ENCODE measurements at places on chromosomes 11 and 22. TPM values are rescaled to one million over a fixed set of nuclear protein-coding genes. Genes with fewer than 3 reads are reported as not detected.

DNA sequence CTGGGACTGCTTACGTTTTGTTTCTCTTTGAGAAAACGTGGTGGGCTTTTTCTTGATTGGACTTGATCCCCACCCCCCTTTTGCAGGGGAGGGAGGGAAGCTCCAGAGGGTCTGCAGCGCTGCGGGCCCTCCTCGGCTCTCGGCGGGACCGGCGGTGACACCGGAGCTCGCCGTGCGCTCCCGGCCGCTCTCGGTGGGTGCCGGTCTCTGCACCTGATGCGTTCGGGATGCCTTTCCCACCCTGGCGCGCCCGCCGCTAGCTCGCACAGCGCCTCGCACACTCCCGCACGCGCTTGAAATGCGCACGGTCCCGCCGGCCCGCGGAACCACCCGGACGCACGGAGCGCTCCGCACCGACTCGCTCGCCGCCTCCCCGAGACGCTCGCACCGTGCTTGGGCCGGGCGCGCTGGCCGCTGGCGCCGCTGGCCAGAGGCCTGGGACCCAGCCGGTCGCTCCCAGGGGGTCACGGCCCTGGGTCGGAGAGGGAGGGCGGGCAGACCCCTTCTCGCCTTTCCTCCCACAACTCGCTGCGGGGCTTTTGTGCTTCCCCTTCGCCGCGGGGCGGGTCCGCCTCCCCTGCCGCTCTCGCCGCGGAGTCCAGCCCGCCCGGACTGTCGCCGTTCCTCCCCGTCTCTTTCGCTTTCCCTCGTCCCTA, 1.0 kb downstream of the ZBTB16 start:
- DNase-seq, result peak; percentile 71

- DNase-seq, result no peak
Measured at GRCh38 chr11:47534704-47535251, 18.2 kb downstream of the CELF1 start.

DNA sequence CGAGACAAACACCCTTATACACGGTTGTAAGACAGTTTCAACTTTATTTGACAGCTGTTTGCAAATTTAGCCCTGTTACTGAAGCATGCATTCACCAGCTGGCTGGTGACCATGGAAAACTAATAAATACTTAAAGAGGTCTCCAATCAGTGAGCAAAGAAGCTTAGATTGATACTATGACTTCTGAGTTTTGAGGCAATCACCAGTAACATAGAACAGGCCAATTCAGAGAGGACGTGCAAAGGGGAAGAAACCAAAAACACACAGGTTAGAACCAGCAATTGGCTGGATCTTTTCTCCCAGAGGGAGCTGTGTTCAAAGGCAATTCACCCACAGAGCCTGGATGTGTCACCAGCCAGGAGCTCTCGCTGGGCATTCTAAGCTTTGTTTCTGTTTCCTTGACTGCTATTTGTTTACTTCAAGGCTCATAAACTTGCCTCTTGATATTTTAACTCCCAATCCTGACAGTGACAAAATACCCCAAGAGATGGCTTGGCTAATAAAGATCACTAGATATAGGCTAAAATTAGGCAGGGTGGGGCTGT, 113.6 kb upstream of the MTMR2 start:
- DNase-seq, result no peak

- no peak for DNase-seq
Measured at GRCh38 chr11:70230151-70230839, 27.2 kb downstream of the FADD start.

GRCh38 chr11:73838443-73839122, 38.1 kb downstream of the COA4 start:
- DNase-seq, result no peak

- DNase-seq, result peak; percentile 49
Measured at GRCh38 chr11:62445314-62445740, 26.5 kb downstream of the SCGB1A1 start.

GRCh38 chr11:67636962-67637361, 2.6 kb downstream of the TBX10 start:
- DNase-seq, result no peak

GRCh38 chr11:132134322-132134721, 763.9 kb downstream of the NTM start:
- no peak for DNase-seq

GRCh38 chr11:104163100-104164027, 583 bp downstream of the PDGFD start:
- peak; percentile 56 for DNase-seq

DNA sequence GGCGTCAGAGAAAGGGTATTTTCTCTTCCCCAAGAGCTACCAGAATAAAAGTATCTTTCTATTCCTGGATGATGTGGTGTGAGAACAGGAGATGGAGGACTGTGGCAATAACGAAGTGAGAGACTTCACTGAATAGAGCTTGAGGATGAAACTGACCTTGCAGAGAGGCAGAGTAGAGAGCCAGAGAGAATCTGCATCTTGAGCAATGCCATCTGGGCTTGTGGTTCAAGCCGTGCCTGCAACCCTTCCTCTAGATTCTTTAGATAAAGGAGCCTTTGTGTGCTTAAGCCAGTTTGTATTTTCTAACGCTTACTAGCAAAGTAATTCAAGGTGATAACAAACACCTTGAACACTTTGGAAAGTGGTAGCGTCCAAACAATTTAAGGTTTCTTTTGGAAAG, 2.2 kb downstream of the ME3 start:
- DNase-seq, result no peak

- peak; percentile 3 for DNase-seq
Measured at GRCh38 chr11:72584939-72585597, 89.2 kb downstream of the PDE2A start.

DNA sequence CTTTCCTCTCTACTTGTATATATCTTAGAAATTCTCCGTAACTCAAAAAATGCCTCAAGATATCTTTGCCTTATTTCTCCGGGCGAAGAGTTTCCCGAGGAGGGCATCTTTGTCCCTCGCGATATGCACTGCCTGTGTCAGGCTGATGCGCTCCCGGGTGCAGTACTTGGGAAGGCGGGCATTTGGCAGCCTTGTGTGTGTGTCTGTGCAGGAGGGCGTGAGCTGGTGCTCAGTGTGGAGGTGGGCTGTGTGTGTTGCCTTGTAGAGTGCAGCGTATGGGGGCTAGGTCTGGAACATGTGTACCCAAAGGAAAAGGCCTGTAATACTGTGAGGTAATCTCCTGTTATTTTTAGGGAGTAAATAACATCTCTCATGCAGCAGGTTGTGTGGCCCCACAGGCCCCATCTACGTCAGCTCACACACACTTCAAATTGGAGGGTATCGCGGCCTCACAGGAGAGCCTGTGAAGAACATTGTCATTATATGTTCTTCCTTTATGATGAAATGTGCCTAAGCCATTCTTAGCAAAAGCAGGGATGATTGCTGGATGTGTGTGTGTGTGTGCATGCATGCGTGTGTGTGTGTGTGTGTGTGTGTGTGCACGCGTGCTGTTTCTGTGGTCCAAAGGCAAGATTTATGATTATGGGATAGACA, 77.5 kb downstream of the KCNJ1 start:
- DNase-seq, result no peak

The A4GALT gene
- total RNA-seq, result 81.7 TPM

The PAX6 gene
- not detected for total RNA-seq

The SULT4A1 gene
- total RNA-seq, result 0.45 TPM

The CD3G gene
- 0.27 TPM for total RNA-seq

The ARHGAP42 gene
- 5.7 TPM for total RNA-seq

The MYOD1 gene
- total RNA-seq, result not detected

Data from left ventricle myocardium superior (tissue), 1 donor.